ENCODE measurements at places on chromosomes 5 and 9. TPM values are rescaled to one million over a fixed set of nuclear protein-coding genes. Genes with fewer than 3 reads are reported as not detected.

PCDHA8 gene
- 0.08 TPM for total RNA-seq

GRCh38 chr5:172110260-172110815 lies 77.7 kb downstream of the STK10 start:
- ATAC-seq: no peak

PAEP gene
- not detected for total RNA-seq

MED22 gene
- 10.8 TPM for total RNA-seq

DNA sequence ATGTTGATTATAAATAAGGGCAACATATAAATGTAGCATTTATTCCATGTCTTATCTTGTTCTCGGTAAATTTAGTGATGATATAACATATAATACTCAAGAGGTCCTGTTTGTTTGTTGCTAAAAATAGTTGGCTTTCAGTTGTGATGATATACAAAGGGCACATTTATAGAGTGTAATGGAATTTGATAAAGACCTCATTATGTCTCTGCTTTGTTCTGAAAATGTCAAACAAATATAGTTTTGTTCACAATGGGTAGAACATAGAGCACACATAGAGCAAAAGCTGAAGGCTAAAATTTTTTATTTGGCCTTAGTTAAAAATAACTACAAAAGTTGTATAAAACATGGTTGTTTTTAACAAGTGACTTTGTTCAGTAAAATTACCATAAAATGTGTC lies 477.1 kb upstream of the SMC2 start:
- no peak for ATAC-seq

GHR gene
- 2.4 TPM for total RNA-seq

GRCh38 chr9:117784996-117785395 lies 80.8 kb downstream of the TLR4 start:
- ATAC-seq: no peak

GRCh38 chr5:65923339-65923738 lies 3.0 kb upstream of the ERBIN start:
- ATAC-seq: no peak

GRCh38 chr9:131417264-131418142 lies 23.6 kb downstream of the PRRC2B start:
- no peak for ATAC-seq

DNA sequence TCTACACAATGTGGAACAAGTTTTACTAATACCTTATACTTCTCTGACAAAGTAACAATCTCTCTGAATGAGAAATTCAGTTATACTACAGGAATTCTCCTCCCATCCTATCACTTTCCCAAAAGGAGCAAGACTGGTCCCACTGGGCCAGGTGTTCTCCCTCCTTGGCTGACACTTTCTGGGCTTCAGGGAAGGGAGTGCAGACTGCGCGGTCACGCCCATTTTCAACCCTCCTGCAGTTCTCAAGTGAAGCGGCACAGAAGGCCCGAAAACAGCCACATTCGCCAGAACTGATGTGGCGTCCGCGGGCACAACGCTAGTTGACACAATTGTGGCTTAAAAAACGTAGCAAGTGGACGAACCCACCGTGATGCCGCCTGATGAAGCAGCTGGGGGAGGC lies 603 bp downstream of the SAXO1 start:
- no peak for ATAC-seq

SLC25A2 gene
- 0.24 TPM for total RNA-seq

ACSL6 gene
- 0.08 TPM for total RNA-seq

DNA sequence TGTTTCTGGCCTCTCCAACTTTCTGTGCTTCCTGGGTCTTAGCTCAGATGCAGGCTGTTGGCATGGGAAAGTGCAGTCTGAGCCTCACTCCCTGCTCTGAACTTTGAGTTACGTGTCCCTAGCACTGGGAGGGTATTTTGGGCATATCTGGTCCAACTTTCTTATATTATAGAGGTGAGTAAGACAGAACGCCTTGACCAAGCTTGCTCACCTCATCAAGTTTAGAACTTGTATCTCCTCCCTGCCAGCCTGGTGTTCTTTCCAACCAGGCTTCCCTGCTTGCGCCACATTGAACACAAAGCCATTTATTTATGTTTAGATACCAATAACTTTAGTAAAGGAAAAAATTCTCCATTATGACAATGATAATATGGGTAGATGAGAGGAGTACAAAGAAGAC lies 33.2 kb downstream of the TNC start:
- ATAC-seq: peak; percentile 59

DNA sequence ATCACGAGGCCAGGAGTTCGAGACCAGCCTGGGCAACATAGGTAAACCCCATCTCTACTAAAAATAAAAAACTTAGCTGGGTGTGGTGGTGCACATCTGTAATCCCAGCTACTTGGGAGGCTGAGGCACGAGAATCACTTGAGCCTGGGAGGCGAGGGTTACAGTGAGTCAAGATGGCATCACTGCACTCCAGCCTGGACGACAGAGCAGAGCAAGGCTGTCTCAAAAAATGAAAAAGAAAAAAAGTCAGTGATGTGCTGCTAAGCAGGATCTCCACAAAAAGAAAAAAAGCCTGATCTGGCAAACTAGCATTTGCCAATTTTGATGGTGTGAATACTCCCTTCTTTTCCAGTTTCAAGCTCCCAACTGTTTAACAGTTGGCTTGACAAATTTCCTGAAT lies 21.9 kb downstream of the F2R start:
- no peak for ATAC-seq

DNA sequence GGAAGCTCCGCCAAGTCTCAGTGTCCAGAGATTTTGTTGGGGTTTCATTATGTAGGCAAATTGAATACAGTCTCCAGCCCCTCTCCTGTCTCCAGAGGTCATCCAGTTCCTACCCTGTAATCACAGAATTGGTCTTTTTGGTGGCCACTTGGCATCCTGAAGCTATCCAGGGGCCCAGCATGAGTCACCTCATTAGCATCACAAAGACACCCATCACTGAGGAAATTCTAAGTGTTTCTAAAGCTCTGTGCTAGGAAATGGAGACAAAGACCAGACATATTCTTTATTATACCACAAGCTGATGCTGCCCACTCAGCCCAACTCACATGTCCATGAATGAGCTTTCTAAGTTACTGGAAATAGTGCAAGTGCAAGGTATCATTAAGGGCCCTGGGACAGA lies 229.9 kb downstream of the DOCK8 start:
- no peak for ATAC-seq

GRCh38 chr5:172441262-172441751 lies 13.0 kb downstream of the SH3PXD2B start:
- ATAC-seq: no peak

GRCh38 chr9:95876595-95876994 lies 1.1 kb downstream of the ERCC6L2 start:
- no peak for ATAC-seq

DNA sequence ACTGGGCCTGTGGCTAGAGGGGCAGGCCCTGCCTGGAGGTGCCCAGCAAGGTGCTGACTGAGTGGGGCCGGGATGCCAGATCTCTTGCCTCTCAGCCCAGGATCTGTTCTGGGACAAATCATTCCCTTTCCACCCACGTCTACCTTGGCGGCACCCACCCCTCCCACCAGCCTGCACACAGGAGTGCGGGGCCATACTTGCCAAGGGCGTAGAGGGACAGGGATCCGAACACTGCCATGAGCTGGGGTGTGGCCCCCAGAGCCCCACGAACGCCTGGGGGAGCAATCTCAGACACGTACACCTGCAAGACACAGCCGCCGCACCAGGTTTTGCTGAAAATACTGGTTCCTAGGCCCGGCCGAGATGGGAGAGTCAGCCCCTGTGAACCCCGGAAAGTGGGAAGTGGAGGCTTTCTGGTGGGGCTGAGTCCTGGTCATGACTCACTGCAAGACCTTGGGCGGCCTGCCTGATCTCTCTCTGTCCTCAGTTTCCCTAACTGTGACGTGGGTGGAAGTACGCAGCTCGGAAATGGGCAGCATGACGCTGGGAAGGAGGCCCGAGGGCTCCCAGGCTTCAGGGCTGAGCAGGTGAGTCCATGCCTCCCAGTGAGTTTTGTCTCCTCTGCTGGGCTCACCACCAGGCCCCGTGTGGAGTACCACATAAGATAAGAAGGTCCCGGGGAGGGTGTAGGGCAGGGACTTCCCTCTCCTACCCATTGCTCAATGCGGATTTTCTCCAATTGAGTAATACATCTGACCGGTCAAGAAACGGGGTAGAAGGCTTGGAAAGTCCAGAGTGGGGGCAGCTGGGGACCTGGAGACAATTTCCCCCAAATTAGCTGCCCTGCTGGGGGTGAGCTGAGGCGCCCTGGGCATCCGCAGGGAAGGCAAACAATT lies 2.6 kb downstream of the SLC2A6 start:
- no peak for ATAC-seq

DNA sequence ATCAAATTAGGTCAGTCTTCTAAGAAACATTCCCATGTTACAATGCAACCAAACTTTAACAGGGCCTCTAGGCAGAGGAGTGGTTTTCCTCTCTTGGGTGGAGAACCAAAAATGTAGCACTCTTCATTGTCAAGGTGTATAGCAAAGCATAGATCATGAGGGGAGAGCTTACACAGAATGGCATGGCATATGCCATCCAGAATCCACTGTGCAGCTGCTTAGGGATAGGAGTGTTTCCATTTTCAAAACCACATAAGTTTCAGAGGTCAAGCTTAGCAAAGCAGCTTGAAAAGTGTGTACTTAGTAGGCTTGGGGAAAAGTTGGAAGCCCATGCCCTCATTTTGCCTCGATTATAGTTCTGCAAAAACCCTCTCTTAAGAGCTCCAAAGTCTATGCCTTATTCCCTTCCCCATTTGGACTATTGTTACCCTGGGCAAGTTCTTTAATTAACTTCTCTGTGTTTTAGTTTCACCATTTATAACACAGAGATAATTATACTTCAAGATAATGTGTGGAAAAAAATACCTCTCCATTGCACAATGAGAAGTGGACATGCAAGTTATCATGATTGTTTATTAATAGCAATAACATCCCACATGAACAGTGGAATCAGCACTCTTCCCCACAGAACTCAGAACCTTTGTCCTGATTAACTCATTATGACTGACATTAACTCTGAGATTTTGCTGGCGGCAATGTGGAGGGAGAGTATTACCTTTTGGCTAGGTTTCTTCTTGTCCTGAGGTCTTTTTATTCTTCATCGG lies 398.9 kb upstream of the WWC1 start:
- no peak for ATAC-seq

DNA sequence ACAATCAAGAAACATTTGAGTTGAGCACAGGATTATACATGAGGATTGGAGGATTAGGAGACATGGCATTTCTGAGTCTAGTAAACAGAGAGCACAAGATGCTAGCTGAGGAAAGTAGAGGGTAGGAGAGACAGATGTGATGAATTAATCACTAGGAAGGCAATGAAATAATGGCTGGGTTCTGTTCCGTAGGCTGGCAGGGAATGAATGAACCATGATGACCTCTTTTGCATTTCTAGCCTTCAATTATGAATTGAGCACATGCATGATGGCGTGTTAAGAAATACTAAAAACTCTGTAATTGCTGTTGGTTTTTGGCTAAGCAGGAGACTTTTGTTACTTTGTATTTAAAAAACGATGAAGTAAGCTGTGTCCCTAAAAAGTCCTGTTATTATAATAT lies 420.0 kb upstream of the TLE4 start:
- no peak for ATAC-seq

DNA sequence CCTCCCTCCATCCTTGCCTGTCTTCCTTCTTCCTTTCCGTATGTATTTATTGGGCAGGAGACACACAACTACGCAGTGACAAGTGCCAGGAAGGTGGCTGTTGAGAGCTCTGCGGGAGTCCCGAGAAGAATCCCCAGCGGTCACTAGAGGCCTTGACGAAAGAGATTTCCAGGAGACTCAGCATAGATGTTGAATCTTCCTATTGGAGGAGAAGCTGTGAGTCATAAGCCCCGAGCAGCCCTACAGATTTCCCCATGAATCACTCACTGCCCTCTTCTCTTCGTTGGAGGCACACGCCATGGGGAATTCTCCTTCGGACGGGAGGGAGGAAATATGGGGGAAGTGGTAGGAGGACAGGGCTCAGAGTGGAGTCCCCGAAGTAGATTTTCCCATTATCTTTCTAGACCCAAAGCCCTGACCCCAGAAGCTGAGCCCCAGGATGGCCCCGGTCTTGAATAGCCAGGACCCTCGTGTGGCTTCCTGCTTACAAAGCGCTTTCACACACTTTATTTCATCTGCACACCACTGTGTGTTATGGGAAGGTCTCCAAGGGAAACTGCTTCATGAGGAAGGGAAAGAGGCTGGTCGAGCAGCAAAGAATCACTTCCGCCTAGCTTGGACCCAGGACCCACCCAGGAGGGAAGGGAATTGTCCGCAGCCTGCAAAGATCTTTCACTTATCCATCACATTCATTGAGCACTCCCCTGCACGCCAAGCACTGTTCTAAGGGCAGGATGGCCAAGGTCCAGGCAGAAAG lies 12.7 kb downstream of the DUSP1 start:
- peak; percentile 85 for ATAC-seq

- ATAC-seq: no peak
Observed at GRCh38 chr9:112249277-112249676, 74.2 kb upstream of the SUSD1 start.

- no peak for ATAC-seq
Observed at GRCh38 chr5:37208883-37209797, 40.0 kb downstream of the CPLANE1 start.

GRCh38 chr5:9348401-9348996 lies 197.4 kb downstream of the SEMA5A start:
- no peak for ATAC-seq

DNA sequence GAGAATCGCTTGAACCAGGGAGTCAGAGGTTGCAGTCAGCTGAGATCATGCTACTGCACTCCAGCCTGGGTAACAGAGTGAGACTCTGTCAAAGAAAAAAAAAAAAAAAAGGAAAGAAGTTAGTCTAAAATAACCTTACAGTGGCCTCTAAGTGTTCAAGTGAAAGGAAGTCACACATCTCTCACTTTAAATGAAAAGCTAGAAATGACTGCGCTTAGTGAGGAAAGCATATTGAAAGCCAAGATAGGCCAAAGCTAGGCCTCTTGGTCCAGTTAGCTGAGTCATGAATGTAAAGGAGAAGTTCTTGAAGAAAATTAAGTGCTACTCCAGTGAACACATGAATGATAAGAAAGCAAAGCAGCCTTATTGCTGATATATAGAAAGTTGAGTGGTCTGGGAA lies 38.1 kb downstream of the ITGA1 start:
- no peak for ATAC-seq

- no peak for ATAC-seq
Observed at GRCh38 chr5:6886866-6887265, 173.6 kb downstream of the TENT4A start.

PDGFRB gene
- total RNA-seq: 11.5 TPM

PRDM9 gene
- not detected for total RNA-seq

DNA sequence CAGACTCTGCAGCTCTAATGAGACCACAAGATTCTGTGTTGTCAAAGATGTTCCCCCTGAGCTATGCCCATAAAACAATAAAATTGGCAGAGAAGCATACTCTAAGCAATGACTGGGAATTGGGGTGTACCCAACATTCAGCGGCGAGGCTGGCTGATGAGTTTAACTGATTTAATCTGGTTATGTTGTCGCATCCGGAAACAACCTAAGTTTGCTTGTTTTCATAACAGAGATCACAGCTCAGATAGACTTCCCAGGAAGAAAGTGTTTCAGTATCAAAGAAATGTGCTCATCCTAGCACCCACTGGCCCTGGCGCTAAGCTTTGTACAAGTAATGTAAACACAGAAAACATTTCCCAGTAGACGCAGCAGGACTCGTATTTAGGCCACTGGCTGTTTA lies 7.4 kb downstream of the SEMA5A start:
- ATAC-seq: no peak
